ENCODE measurements at places on chromosomes 16 and 17.

DNA sequence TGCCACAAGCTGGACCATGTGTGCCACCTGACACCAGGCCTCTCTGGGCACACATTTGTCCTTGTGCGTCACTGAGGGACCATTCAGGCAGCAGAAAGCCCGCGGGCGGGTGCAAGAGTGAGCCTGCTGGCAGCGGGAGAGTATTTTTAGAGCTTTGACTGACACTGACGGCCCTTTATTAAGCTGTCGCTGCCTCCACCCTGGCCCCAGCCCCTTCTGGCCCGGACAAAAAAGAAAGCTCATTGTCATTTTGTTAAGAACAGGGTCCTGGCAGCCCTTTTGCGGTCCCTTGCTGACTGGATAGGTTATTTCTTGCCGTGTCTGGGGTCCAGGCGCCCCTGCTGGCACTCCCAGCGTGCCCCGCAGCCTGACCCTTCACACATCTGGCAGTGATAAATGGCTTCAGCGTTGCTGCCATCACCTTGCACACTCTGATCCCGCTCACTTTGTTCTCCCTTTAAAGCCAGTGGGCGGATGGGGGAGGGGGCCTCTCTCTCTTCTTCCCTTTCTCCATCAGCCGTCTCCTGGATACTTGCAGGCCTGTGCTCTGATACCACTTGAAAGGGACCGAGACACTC lies 78.4 kb upstream of the NKD1 start:
- DNase-seq: no peak

DNA sequence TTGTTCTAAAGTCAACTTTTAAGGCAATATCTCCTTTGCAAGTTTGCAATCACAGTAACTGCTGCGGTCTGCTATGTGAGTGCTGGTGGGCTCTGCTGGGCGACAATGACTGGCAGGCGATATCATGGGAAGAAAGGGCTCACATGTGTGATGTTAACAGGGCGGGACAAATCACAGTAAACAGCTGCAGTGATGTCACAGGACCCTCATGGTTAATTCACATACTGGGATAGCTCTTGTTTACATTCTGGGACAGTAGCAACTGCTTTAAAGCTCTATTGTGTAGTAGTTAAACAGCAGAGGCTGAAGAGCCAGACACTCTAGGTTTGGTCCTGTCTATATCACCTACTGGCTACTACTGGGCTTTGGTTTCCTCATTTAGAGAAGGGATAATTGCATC lies 257.2 kb upstream of the ASIC2 start:
- no peak for DNase-seq

GRCh38 chr16:11358531-11358930 lies 13.3 kb downstream of the RMI2 start:
- DNase-seq: no peak

DNA sequence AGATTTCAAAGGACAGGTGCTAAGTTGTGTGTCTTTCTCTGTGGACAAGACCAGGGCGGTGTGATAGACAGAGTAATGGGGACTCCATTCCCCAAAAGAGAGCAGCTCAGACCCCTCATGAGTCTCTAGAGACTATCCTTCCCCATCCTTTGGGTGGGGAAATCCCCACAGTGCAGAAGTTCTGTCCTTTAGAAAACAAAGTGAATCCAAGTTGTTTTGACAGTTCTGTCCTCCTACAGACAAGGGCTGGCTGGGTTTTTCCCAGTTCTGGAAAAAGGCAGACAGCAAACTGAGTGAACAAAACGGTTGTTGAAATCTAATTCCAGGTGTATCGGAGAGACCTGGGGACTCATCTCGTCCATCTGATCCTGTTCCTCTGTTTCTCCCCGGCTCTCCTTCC lies 11.0 kb upstream of the HAS3 start:
- no peak for DNase-seq

DNA sequence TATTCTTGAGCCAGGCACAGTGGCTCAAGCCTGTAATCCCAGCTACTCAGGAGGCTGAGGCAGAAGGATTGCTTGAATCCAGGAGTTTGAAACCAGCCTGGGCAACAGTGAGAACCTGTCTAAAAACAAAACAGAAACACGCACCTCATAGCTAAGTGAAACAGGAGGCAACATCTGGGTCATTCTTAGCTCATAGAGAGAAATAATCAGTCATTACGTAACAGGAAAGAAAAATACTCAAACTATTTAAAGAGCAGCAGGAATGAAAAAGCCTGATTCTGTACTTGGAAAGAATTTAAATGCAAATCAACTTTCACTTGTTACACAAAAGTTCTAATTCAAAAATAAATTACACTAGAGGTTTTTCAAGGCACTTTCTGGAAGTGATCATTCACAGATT lies 17.2 kb downstream of the CHCT1 start:
- DNase-seq: no peak

DNA sequence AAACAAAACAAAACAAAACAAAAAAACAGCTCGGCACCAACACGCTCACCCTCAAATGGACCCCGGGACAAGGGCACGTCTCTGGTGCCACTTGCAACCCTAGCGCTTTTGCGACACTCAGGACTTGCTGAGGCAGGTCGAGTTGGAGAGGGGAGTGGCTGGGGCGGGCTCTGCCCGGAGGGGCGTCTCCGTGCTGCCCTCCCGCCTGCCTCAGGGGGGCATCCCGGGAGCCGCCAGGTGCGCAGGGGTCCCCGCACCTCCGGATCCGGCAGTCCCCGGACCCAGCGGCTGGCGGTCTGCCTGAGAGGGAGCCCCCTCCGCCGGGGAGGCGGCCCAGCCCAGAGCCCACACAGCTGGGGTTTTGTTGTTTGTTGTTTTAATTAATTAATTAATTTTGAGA lies at the start of gene SLC52A1:
TSS of gene SLC52A1 (minus strand) at position 112 of the 400 bp plus-strand sequence. CDS start 820 bp downstream, outside the sequence.
- no peak for DNase-seq

GRCh38 chr17:37197336-37197735 lies 178.4 kb upstream of the C17orf78 start:
- DNase-seq: no peak

DNA sequence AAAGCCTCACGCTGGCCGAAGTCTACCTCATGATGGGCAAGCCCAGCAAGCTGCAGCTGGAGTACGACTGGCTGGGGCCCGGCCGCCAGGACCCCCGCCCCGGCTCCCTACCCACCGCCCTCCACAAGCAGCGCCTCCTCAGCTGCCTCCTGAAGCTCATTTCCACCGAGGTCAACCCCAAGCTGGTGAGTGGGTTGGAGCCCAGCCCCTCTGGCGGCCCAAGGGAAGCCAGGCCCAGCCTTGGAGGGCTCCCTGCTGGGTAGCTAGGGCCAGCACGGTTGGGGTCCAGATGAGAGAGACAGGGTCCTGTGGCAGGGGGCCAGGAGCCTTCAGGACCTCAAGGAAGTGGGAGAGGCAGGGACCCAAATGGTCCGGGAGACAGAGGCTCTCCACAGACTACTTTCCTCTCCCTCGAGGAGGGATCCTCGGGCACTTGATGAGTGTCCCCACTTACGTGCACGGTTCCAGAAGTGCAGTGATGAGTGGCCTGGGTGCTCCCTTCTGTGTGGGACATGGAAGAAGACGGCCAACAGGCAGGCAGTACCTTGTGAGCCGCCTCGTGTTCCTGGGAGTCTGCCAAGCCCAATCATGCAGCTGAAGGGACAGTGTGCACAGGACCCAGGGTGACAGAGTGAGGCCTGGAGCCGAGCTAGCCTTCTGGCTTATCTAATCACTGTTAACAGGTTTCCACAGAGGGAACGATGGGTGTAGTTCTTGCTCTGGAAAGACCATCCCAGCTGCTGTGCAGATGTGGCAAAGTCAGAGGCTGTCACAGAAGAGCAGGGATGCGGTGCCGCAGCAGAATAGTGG lies 21.1 kb upstream of the JPT2 start:
- no peak for DNase-seq

DNA sequence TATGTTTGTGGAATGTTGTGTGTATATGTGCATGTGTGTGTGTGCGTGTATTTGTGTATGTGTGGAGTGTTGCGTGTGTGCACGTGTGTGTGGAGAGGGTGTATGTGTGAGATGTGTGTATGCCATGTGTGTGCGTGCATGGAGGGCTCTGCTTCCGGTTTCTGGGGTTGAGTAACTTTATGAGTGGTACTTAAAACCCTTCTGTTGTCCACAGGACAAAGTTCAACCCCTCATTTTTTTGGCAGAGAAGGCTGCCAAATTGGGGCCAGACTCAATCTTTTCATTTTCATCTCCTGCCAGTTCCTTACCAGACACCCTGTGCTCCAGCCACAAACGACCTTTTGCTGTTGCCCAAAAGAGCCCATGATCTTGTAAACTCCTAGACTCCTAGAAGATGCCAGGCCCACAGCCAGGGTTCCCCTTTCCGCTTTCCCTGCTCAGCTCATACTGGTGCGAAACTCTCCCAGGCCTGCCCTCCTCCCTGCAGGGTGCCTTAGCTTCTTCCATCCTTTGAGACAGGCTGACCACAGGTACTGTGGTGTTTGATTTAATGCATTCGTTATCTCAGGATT lies 100.2 kb downstream of the CMIP start:
- no peak for DNase-seq

GRCh38 chr17:79632432-79632735 lies 21.5 kb upstream of the RBFOX3 start:
- no peak for DNase-seq

DNA sequence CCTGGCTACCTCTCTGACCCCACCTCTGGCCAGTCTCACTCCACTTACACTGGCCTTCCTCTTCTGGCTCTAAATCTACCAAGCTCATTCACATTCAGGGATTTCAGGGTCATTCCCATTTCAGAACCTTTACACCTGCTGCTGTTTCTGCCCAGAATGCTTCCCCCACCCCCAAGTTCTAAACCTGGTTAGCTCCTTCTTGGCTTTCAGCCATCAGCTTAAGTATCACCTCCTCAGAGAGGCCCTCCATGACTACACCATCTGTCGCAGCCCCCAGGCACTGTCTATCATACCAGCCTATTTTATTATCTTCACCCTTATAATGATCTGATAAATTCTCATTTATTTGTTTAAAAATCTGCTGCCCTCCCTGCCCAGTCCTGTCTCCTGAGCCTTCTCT lies 23.3 kb upstream of the NGFR start:
- DNase-seq: no peak

DNA sequence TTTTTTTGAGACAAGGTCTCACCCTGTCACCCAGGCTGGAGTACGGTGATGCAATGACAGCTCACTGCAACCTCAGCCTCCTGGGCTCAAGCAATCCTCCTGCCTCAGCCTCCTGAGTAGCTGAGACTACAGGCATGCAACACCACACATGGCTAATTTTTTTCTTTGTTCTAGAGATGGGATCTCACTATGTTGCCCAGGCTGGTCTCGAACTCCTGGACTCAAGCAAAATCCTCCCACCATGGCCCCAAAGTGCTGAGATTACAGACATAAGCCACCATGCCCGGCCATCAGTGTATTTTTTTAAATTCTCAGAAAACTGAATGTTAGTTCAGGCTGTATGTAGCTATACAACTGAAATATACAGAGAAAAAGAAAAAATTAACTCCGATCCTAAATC lies 6.2 kb downstream of the APPBP2 start:
- DNase-seq: no peak

- DNase-seq: no peak
Observed at GRCh38 chr16:621526-622105, 9.2 kb upstream of the WFIKKN1 start.

GRCh38 chr16:27253526-27253930 lies 15.0 kb downstream of the NSMCE1 start:
- no peak for DNase-seq

DNA sequence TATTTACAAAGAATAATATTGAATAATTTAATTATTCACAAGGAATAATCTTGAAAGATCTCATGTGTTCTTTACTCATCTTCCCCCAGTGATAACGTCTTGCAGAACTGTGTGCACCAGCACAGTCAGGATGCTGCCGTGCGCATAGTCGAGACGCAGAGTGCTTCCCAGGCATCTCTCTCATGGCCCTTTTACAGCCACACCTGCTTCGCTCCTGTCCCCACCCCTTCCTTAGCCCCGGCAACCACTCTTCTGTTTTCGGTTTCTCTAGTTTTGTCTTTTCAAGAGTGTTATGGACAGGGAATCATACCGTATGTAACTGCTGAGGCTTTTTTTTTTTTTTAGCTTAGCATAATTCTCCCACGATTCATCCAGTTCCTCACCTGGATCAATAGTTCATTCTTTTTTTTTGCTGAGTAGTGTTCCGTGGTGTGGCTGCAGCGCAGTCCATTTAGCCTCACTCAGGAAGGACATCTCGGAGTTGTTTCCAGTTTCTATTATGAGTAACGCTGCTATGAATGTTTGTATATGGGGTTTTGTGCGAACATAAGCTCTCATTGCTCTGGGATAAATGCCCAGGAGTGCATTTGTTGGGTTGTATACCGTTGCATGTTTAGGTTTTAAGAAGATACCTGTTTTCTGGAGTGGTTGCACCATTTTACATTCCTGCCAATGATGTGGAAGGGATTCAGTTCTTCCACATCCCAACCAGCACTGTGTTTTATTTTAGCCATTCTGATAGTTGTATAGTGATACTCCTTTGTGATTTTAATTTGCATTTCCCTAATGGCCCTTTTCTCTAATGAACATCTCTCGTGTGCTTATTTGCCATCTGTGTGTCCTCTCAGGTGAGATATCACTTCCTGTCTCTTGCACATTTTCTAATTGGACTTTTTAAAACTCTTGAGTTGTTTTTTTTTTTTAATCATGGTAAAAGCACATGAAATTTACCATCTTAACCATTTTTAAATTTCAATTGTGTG lies 47.6 kb downstream of the SEC14L1 start:
- no peak for DNase-seq

DNA sequence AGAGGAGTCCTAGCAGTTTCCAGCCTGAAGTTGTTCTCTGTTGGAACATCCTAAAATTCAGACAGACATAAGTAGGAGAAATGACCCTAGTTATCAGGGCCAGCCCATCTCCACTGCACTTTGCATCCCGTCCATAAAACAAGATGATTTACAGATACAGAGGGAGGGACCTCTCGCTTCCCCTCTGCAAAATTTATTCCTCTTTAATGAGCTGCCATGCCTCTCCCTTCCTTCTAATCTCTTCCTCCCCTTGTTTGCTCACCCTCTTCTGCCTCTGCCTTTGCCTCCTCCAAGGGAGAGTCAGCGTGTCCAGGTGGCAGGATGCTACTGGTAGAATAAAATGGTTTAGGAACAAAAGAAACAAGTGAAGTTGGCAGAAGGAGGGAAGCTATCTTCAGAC lies 351.3 kb downstream of the SOX9 start:
- DNase-seq: no peak

DNA sequence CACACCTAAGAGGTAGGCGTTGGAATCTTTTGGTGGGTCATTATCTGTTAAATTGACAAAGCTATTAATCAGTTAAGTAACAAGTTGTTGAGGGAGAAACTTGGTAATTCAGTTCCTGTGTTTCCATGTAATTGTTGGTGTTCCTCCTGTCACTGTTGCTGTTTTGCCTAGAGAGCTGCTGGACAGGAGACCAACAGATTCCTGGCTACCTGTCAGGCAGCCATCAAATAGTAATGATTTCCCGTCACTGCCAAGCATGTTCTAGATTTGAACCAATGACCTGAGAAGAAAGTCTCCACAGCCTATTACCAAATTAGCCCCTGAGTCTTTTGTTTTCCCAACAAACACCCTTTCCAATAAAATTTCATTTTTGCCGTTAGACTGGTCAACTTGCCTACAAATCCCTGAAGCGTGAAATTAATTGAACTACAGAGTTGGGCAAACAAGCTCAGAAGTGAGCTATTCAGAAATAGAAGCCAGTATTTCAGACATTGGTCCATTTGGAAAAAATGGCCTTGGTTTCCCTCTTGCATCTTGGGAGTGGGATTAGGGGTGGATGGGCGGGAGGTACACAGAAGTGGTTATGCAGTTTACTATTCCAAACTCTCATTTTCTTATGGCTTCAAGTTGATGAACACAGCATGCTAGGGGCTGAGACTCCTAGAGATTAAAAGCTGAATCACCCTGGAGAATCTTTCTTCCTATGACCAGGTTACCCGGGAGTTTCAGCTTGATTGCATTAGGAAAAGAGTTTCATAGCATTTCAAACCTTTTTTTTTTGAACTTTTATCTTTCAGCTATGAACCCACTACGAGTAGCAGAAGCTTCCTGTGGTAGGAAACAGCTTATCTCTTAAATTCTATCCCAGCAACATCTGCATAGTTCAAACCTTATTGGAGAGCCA lies 262.8 kb upstream of the MAF start:
- no peak for DNase-seq

Measured in activated T-cell treated with anti-CD3 and anti-CD28 coated beads for 1 hour (primary cell).